Lung (tissue), 17 donors: ENCODE measurements at places on chromosomes 3 and 15. TPM values are rescaled to one million over a fixed set of nuclear protein-coding genes. Genes with fewer than 3 reads are reported as not detected.

GRCh38 chr3:126346466-126346865 lies 10.7 kb downstream of the KLF15 start:
- no peaks in the 10 kb centered on the region for H3K27me3 ChIP-seq
- no peak overlapping the region for H3K27ac ChIP-seq
- DNase-seq, result peak; percentile 6
- H3K4me1 ChIP-seq, result peaks cover 17% of the 10 kb centered on the region
- peaks cover 20% of the 10 kb centered on the region for H3K36me3 ChIP-seq

GRCh38 chr3:132294906-132295305 lies 22.3 kb upstream of the ACP3 start:
- H3K27ac ChIP-seq, result no peak overlapping the region
- no peak for DNase-seq
- no peaks in the 10 kb centered on the region for H3K36me3 ChIP-seq
- H3K4me3 ChIP-seq, result no peak overlapping the region
- H3K4me1 ChIP-seq, result no peaks in the 10 kb centered on the region
- no peaks in the 10 kb centered on the region for H3K27me3 ChIP-seq

- no peaks in the 10 kb centered on the region for H3K4me1 ChIP-seq
- DNase-seq, result no peak
- H3K36me3 ChIP-seq, result peaks cover 18% of the 10 kb centered on the region
- H3K27ac ChIP-seq, result no peak overlapping the region
Measured at GRCh38 chr15:38323895-38324294, 71.3 kb downstream of the SPRED1 start.

UNC13C gene
- 0.12 TPM for total RNA-seq

GRCh38 chr3:40299721-40300335 lies 9.7 kb upstream of the EIF1B start:
- H3K4me1 ChIP-seq, result no peaks in the 10 kb centered on the region
- H3K36me3 ChIP-seq, result no peaks in the 10 kb centered on the region
- H3K27ac ChIP-seq, result no peak overlapping the region
- H3K4me3 ChIP-seq, result no peak overlapping the region
- peak; percentile 9 for DNase-seq
